BE2C (cell line): ENCODE measurements at places on chromosomes 12 and 14.

DNA sequence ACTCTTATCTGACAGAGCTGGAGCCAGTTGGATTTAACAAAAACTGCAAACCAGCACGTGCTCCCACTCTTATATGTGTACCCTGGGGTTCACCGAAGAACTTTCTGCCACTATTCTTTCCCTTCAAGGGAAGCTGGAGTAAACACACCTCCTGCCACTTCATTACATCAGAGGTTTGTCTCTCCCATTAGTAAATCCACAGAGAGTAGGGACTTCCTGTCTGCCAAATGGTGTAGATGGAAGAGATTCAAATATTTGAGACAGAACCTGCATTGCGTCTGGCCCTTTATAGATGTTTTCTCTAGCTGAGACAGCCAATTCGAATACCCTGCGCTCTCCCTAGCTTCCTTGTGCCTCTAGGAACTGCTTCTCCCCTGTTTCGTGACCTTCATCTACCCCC, 29.1 kb upstream of the AEBP2 start:
- peak; percentile 29 for DNase-seq

DNA sequence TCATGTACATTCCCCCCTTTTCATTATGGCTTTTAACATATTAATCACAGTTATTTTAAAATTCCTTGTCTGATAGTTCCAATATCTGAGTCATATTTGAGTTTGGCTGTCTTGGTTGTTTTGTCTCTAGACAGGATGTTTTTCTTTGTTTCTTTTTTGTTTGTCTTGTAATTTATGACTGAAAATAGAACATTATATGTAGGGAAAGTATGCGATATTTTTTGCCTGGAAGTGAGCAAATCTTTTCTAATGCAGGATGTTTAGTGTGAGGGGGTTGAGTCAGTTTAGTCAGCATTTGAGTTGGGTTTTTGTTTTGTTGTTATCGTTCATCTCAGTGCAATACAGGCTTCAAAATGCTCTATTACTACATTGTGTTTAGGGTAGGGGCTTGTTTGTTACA, 239.7 kb downstream of the SNAPC1 start:
- no peak for DNase-seq

DNA sequence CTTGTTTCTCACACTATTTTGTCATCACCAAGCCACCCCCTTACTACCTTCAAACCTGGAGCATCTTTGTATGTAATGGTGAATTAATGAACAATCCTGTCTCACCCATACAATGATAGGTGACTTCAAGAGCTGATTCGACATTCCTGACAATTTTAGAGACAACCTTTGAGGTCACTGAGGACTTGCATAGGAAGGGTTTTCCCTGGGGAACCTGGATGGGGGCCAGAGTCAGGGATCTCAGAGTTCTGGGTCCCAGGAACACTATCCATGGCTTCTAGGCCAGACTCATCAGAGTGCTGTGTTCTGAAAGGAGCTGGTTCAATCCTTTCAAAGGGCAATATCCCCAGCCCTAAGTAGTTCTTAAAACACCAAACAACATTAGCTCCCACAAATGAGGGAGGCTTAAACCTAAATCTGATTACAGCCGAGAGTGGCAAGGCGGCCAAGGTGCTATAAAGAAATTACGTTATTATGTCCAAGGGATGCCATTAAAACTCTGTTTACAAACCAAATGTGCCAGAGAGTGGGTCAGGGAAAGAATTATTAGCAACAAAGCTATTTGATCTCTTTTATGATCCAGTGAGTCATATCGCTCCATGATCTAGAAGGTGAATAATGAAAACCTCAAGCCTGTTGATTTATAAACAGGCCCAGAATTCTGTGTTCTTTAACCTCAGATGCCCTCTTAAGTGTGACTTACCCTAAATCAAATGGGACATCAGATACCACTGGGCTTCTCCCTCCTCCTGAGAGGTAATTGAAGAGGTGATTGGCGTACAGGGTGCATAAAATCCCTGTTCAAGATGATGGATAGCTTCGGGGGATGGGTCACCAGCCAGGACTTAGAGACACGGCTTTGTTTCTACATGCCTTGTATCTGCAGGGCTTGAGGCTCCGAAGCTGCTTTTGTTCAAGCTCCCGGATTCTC, 230.2 kb upstream of the TBX3 start:
- no peak for DNase-seq

- DNase-seq = no peak
These were observed 16.0 kb upstream of the LUM start for GRCh38 chr12:91127306-91127705.

DNA sequence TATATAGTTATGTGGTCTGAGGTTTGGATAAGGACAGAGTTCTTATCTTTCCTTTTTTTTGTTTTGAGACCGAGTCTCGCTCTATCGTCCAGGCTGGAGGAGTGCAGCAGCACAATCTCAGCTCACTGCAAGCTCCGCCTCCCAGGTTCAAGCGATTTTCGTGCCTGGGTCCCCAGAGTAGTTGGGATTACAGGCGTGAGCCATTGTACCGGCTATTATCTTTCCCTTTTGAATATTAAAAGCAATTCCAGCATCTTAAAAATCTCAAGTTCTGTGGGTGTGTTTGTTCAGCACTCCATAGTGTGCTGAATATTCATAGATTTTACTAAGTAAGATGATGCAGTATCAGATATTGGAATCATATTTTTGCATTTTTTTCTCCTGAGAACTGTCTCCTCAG, 404.4 kb upstream of the RGS6 start:
- no peak for DNase-seq

DNA sequence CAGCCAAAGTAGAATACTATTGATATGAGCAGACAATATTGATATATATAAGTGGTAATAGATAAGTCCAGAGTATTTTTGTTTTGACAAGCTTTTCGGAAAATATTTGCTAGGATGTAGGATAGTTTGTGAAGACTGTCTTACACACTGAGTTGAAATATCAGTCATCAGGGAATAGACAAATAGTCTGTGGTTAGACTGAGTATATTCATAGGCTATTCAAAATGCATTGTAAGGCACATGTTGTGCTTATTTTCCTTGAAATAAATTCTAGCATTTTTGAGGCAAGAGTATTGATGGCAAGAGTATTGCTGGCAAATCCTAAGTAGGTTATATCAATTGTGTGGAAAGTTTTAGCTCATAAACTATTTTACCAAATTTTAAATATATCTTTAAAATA, 201.1 kb downstream of the LRIG3 start:
- no peak for DNase-seq
